Stimulated activated CD4-positive, alpha-beta T cell treated with anti-CD3 and anti-CD28 coated beads, Interleukin-1b, Interleukin-23, amount 100 ng/mL, for 1 hour (primary cell): ENCODE measurements at places on chromosomes 2 and 18.

GRCh38 chr2:239625156-239625845 lies 224.5 kb upstream of the HDAC4 start:
- no peak for DNase-seq

DNA sequence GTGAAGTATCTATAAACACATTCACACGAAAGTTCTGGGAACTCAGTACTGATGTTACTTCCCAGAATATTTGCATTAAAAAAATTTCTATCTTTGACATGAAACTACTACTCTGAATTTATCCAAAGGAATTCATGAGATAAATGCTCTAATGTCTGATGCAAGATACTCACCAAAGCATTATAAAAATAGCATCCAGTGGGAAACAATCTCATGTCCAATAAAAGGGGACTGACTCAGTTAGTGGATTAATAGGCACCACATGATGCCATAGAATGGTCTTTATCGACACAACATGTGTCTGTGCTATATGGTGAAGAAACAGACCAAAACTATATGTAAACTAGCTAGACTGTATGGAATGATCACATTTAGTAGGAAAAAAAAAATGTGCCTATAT lies 33.9 kb downstream of the LAMA3 start:
- DNase-seq, result no peak

DNA sequence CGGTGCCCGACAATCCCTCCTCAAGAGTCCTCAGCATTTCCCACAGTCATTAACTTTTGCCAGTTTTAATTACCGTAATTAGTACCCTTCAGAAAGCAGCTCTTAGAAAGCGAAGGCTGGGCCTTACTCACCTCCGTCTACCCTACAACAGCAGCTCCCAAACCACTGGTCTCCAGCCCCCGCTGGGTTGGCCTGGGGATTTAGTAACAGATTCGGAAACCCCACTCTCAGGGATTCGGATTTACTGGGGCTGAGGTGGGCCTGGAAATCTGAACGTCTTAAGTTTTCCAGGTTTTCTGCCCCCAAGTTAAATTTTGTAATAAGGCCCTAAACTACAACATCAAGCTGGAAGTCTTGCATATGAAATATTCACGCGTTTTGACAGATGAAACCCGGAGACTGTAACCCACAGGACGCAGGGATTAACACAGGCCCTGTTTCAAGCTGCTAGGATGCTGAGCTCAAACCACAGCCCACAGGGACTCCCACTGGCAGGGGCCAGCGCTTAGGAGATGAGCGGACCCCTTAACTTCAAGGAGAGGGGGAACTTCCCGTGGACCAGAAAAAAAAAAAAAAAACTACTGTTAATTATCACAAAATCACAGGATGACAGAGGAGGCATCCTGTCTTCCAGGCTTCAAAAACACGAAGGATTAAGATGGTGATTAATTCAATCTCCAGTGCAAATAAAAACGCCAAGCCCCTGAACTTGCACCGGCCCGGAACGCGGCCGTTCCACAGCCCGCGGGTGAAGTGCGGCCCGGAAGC lies 985 bp downstream of the ILKAP start:
- DNase-seq, result no peak

- no peak for DNase-seq
Measured at GRCh38 chr2:235675678-235676535, 182.1 kb downstream of the AGAP1 start.

DNA sequence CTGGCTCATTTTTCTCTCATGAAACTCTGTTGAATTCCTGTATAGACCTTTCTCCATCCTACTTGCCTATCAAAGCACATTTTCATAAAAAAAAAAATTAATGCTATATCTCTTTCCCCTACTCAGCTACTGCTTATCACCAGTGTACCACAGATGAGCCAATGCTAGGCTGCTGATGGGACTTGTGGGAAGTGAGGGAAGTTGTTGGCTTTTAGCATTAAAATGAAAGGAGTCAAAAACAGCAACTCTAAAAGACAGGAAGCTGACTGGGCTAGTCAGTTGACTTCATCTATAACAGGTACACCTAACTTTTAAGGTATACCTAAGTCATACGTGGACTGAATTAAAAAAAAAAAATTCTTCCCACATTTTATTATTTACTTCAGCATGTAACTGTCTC lies 102.1 kb downstream of the FAM117B start:
- no peak for DNase-seq

DNA sequence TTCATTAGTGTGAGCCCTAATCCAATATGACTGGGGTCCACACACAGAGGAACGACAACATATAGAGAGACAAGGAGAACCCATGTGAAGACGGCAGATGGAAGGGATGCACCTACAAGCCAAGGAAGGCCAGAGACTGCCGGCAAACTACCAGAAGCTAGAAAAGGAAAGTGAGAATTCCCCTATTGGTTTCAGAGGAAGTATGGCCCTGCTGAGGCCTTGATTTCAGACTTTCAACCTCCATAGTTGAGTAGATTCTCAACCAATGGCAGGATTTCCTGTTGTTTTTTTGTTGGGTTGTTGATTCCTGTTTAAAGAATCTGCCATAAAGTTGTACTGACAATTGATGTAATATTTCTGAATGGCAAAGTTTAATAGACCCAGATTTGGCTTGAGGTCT lies 241.5 kb downstream of the SATB2 start:
- no peak for DNase-seq

GRCh38 chr2:118667964-118668363 lies 179.5 kb downstream of the EN1 start:
- DNase-seq, result no peak

- no peak for DNase-seq
Measured at GRCh38 chr2:20483194-20483895, 36.5 kb downstream of the RHOB start.

DNA sequence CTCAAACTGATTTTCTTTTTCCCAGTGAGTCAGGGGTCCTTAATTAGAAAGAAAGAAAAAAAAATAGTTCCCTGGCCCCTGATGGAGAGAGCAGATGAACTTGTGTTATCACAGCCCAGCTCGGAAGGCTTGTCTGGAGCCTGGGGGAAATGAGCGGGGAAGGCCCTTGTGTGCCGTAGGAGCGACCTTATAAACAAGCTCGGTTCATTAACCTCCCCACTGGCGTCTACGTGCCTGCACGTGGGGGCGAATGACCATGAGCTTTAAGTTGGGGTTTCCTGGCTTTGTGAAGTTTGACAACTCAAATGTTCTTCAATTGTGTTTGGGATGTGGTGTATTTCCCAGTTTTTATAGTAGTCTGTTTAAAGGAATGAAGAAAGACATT lies 69.5 kb downstream of the EPAS1 start:
- no peak for DNase-seq

DNA sequence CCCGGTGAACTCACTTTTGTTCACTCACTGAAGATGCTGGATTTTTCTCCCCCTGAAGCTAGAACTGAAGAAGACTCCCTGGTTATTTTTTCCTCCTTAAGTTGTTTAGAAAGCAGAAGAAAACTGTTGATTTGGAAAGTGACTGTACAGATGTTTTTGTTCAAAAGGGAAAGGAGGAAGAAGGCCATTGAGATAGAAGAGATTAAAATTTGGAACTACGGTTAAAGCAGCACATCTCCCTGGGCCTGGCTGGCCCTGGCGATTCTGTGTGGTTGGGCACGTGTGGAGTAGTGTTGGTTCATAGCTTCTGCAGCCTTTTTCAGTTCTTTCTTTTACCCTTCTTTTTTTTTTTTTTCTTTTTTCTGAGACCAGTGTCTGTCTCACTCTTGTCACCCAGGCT lies 109.2 kb downstream of the MAP4K4 start:
- DNase-seq, result no peak

- DNase-seq, result no peak
Measured at GRCh38 chr2:202099515-202099914, 26.5 kb downstream of the KIAA2012 start.

DNA sequence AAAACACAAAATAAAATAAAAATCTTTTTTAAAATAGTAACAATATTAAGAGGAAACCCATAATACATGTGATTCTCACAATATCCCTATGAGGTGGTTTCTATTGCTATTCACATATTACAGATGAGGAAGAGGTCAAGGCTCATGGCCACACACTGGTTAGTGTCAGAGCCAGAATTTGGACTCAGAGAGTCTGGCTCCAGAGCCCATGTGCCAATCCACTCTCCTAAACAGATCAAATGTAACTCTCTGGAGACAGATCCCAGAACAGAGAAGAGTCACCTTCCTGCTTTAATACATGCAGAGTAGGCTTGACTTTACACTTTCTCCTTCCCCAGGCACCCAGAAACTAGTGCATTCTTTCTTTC lies 10.1 kb upstream of the SLC11A1 start:
- DNase-seq, result no peak

- DNase-seq, result no peak
Measured at GRCh38 chr2:79612999-79613398, 100.1 kb downstream of the CTNNA2 start.

GRCh38 chr18:23071285-23071684 lies 64.0 kb upstream of the CABLES1 start:
- DNase-seq, result peak; percentile 32

DNA sequence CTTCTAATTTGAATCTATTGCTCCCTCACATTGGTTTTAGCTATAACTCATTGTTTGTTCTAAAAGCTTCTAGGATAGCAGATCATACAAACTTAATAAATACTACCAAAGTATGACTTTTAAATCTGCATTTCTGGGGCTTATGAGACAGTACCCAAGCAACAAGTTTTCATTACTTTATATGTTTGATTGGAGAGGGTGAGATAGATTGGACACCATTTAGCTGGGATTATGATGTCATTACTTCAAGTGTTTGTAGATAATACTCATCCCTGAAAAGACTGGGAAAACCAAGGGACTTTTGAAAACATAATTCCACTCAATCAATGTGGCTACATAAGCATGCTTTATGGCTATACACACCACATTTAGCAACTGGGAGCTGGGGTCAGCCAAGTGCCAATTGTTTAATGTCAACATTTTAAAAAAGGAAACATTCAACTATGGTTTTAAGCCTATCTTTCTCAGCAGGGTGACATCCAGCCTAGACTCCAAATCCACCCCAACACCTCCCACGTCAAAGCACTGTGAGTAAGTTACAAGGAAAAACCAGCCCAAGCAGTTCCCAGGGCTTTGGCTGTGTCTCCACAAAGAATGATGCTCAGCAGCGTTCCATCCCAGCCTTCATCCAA lies 119.9 kb downstream of the ETAA1 start:
- no peak for DNase-seq

- DNase-seq, result no peak
Measured at GRCh38 chr2:33321236-33321771, 155.1 kb upstream of the RASGRP3 start.

DNA sequence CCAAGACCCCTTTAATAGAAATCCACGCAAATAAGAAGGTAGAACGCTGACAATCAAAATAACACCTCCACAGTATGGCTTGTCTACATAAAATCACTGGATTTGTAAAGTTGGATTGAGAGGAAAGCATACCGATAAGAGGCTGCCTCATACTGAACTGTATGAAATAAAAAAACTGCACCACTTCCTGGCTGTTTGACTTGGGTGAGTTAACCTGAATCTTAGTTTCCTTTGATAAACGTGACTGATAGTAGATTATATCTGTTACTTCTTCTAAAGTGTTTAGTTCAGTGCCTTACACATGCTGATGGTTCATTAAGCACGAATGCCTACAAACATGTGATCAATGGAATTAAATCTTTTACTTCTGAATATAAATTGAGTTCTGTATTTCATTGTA lies 140.4 kb upstream of the RNF152 start:
- DNase-seq, result no peak

DNA sequence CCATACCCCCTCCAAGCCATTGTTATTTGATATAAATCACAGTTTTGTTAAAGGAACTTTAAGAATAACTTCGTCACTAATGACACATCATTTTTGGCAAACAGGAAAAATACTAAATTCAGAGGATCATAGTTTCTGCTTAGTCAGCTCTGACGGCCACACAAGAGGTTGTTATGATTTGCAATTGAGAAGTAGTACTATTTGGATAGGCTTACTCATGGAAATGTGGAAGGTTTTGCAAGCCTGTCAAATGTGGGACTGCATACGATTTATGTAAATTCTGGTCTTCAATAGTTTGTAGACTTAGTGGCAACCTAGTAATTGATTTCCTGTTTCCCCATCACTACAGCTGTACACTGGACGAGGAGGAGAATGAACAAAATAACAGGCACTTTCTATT lies 108.1 kb downstream of the ARHGEF33 start:
- no peak for DNase-seq

DNA sequence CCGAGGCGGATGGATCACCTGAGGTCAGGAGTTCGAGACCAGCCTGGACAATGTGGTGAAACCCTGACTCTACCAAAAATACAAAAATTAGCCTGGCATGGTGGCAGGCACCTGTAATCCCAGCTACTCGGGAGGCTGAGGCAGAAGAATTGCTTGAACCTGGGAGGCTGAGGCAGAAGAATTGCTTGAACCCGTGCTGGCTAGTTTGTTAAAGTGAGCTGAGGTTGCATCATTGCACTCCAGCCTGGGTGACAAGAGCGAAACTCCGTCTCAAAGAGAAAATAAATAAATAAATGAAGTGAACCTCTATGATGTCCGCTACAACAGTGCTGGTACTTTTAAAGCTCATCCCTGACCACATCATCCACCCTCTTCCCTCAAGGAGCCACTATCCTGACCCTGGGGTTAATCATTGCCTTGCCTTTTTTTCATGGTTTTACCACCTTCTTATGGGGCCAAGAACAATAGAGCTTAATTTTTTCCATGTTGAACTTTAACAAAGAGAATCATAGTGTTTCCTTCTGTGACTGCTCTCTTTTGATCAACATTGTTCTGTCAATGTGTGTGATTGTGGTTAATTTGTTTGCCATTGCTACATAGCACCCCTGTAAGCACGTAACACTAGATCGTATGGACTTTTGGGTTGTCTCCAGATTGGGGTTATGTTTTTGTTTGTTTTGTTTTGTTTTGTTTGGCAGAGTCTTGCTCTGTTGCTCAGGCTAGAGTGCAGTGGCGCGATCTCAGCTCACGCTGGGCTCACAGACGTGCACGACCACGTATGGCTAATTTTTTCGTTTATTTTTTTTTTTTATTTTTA lies 17.1 kb upstream of the ATRAID start:
- no peak for DNase-seq

DNA sequence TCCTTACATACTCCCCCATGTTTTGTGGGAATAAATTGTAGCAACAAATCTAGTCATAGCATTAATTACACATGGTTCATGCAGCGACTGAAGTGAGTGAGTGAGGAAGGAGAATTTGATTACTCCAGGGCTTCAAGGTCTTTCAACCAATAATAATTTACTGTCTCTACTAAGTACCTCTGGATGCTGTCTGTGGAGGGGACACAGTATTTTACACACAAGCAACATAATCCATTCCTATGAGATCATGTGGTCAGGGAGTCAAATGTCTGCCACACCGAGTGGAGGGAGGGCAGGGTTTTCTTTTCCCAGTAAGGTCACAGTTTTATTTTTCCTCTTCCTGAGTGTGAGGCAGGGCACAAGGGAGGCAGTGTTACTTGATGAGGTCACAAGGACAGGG lies 334.7 kb upstream of the CELF4 start:
- no peak for DNase-seq

GRCh38 chr2:123101434-123101833 lies 923.7 kb upstream of the CNTNAP5 start:
- no peak for DNase-seq

DNA sequence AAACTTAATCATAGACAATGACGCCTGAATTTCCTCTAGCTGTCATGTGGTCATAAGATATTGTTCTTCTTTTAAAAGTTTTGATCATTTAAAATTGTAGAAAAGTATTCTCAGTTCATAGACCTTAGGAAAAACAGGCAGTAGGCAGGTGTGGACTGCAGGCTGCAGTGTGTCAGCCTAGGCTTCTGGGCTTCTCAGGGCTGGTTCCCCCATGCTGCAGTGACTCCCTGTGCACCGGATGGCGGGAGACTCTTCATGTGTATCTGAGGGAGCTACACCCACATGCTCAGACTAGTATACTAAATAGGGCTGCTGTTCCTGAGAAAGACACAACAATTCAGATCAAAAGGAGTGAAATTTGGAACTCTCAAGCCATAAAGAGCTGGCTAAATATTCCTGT lies 72.4 kb downstream of the PXDN start:
- DNase-seq, result no peak
